CD4-positive, alpha-beta T cell treated with Interferon alpha-2 for 1 hour (primary cell): ENCODE measurements at places on chromosomes 4 and X.
A peak's percentile ranks its signal among the peaks of the same experiment; 100 is the strongest.

DNA sequence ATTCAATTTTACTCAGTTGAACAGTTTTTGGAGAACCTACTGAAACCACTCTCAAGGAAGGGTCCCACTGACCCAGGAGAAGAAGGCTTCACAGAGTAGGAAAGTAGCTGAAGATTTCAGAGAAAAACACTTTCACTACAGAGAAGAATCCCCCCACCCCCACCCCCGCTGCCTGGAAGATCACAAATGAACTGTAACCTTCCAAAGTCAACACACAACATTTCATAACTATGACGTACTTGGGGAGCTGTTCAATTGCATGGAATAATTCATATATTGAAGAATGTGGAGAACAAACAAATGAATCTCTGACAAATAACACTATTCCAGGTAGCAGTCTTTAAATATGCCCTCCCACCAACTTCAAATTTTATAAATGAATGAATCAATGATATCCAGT lies 86.1 kb upstream of the STS start:
- DNase-seq, result no peak

DNA sequence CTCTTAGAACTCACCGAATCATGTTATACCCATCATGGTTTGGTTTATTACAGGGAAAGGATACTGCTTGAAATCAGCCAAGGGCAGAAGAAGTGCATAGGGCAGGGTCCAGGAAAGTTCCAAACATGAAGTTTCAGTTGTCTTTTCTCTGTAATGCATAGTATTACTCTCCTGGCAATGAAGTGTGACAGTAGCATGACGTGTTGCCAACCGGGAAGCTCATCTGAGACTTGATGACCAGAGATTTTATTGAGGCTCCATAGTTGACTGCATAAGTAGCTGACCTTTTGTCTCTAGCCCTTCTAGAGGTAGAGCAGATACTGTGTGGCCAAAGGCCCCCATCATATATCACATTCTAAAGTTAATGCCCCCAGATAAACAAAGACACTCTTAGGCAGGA lies 72.1 kb downstream of the BEND4 start:
- no peak for DNase-seq

- DNase-seq, result no peak
Measured at GRCh38 chrX:47648376-47648775, 2.0 kb downstream of the ELK1 start.

DNA sequence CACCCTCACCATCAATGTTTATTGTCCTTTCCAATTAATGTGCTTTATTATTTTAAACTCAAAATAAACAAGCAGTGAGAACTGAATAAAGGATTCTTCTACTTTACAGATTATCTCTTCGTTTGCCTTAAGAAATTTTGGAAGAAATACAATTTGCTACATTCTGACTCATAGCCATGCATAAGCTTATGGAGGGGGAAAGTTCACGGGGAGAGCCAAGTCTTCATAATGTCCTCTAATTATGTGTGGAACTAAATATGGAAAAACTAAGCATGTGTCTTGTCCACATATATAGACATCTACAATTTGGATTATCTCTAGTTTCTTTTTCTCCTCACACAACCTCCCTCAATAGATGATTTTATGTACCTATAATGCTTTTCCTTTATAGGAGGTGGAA lies 17.5 kb downstream of the CXCL13 start:
- no peak for DNase-seq

- no peak for DNase-seq
Measured at GRCh38 chrX:16643176-16643575, 6.8 kb upstream of the S100G start.

GRCh38 chr4:81746773-81747172 lies 275.1 kb upstream of the RASGEF1B start:
- no peak for DNase-seq

GRCh38 chr4:3010998-3011397 lies 47.6 kb downstream of the GRK4 start:
- no peak for DNase-seq

DNA sequence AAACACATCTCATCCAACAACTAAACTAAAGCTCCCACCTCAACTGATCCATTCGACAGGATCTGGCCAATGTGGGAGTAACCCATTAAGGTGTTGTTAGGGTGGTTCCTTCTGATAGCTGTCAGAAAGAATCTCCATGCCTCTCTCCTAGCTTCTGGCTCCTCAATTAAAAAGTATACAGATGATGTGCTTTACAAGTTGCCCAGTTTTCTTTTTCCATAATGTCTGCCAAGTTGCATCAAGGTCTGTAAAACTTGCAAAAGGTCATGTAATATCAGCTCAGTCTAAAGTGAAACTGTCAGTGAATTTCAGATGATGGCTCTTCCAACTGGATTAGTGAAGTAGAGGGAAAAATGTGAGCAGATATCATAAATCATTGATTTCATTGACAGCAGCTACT lies 191.8 kb downstream of the RAB28 start:
- no peak for DNase-seq

- DNase-seq, result no peak
Measured at GRCh38 chr4:126271292-126271691, 956.5 kb downstream of the FAT4 start.

GRCh38 chr4:185317880-185318279 lies 77.8 kb downstream of the LRP2BP start:
- DNase-seq, result no peak

DNA sequence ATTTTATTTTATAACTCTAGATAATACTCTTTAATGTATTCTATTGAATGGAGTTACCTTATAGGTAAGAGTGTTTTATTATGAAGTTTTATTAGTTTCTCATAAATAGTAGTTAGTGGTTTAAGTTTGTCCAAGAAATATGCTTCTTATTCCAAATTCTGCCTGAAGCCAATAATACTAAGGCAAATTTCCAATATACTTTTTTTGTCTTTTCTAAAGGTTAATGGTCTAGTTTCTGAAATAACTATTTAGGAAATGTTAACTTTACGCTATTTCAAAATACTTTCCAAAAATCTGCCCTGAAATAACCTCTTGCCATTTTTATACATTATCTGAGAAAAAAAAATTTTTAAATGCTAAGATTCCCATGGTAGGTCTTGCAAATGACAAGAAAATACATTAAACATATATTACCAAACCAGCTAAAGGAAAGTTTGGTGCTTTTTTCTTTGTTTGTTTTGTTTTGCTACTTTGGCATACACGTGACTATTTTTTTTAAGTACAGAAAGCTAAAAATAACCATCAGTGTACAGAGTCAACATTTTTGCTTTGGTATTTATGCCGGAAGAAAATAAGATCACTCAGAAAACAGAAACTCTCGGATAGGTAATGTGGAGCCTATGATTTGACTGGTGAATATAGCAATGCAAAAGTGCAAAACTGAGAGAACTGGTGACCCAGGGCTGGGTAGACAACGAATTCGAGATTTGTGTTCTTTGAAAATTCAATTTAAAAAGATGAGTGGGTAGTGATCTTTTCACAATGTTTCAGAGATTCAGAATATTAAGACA lies 29.8 kb downstream of the PCDH18 start:
- DNase-seq, result no peak

GRCh38 chrX:3678328-3678727 lies 35.1 kb downstream of the PRKX start:
- no peak for DNase-seq

- no peak for DNase-seq
Measured at GRCh38 chrX:41338436-41338835, 4.5 kb downstream of the DDX3X start.

- no peak for DNase-seq
Measured at GRCh38 chr4:38306482-38307071, 346.4 kb downstream of the PTTG2 start.

DNA sequence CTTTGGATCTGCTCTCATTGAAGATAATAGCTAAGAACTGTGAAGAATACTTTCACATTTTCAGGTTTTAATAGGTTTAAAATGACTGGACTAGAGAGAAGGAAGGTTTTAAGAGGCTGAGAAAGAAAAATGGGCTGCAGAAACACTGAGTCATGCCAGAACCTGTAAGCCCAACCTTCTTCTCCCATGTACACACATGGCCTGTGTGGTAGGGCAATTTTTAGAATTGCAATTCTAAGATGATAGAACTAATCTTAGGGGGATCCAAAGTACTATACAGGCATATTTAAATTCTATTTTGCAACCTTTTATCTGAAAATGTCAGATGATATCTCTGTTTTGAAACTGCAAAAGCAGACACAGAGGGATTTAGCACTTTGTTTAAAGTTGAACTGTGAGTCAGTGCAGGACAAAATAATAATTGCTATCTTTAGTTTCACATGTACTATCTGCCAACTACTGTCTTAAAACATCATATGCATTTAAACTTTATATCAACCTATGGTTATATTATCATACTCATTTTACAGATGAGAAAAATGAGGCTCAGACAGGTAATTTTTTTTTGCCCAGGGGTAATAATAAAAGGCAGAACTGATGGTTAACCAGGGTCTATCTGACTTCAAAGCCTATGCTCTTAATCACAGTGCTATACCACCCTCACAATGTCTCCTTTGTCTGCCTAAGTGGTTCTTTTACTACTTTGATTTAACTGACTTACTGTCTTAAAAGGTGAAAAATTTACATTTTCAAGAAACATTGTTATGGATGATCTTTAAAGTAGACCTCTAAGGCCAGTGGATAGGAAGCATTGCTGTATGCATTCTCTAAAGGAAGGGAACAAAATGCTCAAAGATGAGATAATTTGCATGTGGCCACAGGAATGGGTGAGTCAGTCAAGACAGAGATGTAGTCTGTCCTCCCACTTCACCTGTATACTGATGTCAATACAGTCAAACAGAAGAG lies 4.3 kb downstream of the TMPRSS11E start:
- no peak for DNase-seq

DNA sequence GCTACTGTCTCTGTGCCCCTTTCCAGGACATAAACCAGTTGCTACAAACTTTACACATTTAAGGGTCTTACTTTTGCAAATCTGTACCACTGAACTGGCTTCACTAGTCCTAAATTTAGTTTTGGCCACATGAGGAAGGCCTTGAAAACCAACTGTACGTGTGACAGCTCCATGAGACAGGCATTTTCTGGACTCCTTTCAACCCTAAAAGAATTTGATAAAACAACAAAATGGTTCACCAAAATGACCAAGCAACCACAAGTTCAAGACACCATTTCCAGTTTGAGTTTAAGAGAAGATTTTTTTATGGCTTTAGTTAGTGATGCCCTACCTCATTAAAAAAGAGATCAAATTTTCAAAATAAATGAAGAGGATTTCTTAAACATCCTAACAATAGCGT lies 246.4 kb downstream of the ZNF674 start:
- DNase-seq, result no peak

- DNase-seq, result no peak
Measured at GRCh38 chr4:173919861-173920260, 363.6 kb downstream of the FBXO8 start.

DNA sequence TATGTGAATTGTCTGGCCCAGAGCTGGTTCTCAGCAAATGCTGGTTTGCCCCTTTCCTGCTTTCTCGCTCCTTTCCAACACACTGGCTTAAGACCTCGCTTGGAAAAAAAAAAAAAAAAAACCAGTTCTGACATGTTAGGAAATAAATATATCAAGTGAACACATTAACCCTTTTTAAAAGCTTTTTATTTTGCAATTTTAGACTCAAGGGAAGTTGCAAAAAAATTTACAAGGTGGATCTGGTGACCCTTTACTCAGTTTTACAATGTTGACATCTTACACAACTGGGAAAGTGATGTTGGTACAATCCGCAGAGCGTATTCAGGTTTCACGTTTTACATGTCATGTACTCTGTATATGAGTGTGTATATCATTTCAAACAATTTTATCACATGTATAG lies 100.1 kb downstream of the RTL5 start:
- DNase-seq, result no peak

- DNase-seq, result no peak
Measured at GRCh38 chrX:118484216-118484903, 11.3 kb upstream of the DOCK11 start.

DNA sequence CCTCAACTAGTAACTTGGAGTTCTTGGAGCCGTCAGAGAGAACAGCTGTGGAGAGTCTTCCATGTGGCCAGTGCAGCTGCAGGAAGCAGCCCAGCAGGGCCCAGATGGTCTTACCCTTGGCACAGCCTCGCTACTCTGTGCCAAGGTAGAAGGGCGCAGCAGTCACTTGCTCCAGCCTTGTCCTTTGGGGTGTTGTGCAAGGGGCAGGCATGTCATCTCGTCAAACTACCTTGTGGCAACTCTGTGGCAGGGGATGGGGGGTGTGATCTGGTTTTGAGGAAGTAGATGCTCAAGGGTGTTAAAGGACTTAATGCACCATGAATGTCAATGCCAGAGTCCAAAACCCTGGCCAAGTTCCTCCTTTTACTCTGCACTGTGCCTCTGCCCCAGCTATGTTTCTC lies 34.2 kb upstream of the TBC1D14 start:
- DNase-seq, result peak; percentile 14

DNA sequence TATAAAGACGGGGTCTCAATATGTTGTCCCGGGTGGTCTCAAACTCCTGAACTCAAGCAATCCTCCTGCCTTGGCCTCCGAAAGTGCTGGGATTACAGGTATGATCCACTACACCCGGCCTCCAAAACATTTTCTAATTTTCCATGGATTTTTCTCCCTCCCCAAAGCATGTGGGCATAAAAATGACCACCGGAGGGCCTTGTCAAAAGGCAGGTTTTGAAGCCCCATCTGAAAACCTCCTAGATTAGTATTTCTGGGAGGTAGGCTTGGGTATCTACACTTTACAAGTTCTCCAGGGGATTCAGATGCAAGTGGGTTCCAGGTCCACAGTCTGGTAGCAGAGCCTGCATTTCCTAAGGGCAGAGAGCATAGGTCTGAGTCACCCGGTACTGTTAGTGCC lies 1.4 kb upstream of the GPR173 start:
- DNase-seq, result no peak

DNA sequence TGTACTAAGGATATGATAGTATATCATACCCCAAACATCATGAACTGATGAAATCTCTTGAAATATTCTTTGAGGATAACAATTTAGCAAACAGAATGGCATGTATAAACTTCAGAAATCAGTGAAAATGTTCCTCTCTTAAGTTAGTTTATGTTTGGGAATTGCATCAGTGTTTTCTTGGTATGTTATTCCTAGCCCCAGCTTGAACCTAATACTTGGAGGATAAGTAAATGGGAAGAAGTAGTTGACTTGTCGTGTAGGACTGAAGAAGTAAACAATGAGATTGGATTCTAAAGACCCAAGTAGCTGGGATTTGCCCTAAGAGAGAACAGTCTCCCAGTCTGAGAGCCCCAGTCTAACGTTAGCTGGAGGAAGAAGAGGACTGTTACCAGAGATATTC lies 355.7 kb downstream of the GALNTL6 start:
- no peak for DNase-seq

DNA sequence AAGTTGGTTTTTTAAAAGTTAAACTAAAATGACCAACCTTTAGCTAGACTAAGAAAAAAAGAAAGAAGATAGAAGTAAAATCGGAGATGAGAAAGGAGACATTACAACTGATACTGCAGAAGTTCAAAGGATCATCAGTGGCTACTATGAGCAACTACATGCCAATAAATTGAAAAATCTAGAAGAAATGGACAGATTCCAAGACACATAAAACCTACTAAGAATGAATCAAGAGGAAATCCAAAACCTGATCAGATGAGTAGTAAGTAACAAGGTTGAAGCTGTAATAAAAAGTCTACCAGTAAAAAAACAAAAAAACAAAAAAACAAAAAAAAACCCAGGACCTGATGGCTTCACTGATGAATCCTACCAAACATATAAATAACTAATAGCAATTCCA lies 16.1 kb downstream of the IQCM start:
- DNase-seq, result no peak
